NB4 (cell line): ENCODE measurements at places on chromosomes 5 and 9.

DNA sequence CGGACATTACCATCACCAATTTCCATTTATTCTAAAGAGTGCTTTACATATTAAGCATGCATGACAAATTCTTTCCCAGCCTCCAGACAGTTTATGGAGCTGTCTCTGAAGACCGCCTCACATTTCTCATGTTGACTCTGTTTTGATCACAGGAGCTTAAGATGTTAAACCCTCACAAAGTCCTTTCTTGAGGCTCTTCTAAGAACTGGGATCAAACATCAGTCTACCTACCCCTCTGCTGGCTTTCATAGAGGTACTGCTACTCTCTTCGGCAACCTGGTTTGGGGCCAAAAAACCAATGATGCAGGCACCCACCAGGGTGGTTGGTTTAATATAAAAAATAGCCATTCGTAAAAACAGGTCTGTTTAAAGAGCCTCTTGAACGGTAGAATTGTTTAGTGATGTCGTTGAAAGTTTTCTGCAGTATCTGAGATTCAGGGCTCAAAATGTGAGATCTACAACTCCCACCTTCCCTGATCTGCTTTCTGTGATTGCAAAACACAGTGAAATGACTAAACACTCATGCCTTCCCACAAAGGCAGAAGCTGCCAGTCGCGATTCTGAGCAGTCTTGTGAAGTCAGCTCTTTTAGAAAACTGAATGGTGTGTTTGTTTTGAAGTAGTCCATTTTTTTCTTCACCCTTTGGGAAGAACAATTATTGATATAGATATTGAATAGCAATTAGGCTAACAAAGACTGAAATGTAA is 3.5 kb downstream of the RXFP3 start:
- peak; percentile 42 for DNase-seq

DNA sequence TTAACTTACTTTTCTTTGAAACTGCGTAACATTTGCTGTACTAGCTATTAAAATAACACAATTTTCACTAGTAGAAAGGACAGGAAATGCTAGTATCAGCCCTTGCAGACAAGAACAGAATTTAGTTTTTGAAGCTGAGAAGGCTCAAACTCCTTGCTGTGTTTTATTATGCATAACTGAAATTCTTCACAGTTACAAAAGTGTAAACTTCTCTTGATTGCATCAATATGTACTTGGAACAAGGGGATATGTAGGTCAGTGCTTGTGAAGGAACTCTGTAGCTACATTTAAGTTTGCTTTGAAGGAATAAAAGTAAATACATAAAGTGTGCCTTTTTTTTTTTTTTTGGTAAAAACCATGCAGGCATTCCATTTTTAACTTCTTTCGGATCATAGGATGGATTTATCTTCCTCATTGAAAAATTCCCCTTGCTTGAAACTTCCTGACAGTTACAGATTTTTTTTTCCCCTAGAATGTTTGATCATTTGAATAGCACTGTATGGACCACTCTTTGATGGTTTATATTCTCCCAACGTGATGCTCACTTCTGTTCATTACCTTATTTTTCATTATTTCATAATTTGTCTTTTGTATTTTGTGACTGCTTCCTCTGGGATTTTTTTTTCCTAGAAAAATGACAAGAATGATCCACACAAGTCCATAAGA is 94.9 kb upstream of the DAB2 start:
- DNase-seq, result no peak

GRCh38 chr5:52041842-52042241 is 658.6 kb downstream of the ISL1 start:
- DNase-seq, result no peak

GRCh38 chr5:83323557-83324180 is 147.9 kb upstream of the VCAN start:
- DNase-seq, result no peak

DNA sequence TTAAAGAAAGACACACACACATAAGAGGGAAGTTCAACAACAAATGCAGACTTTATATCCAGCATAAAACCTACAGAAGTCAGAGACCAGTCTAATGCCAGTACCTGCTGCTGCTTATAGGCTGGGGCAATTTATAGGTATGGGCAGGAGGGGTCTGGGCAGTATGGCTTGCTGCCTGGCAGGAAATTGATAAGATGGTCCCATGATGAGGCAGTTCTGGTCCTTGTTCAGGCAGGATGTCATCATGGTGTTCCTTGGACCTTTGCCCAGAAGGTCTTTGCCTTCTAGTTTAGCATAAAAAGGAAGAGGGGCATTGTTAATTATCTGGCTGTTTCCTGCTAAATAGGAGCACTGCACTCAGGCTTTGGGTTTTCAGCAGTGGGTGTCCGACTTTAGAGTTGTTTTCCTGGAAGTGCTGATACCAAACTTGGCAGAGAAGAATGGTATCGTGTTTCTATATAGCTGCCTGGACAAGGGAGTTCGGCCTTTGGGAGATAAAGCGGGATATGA is 10.4 kb upstream of the PDCD1LG2 start:
- DNase-seq, result no peak

DNA sequence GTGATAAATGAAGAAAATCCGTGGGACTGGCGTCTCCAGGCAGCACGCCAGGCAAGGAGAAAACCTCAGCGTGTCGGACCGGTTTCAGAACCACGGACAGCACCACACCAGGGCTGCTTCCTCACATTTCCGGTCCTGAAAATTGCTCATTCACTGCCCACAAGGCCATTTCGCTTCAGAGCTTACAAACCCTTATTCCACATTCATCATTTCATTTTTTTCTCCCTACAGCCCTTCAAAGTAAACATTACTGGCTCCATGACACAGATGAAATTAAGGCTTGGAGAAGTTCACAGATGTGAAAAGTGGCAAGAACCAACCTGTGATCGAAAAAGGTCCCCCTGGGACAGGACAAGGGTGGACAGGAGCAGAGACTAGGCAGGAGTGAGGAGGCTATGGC is 1.5 kb upstream of the GPRIN1 start:
- DNase-seq, result peak; percentile 81

DNA sequence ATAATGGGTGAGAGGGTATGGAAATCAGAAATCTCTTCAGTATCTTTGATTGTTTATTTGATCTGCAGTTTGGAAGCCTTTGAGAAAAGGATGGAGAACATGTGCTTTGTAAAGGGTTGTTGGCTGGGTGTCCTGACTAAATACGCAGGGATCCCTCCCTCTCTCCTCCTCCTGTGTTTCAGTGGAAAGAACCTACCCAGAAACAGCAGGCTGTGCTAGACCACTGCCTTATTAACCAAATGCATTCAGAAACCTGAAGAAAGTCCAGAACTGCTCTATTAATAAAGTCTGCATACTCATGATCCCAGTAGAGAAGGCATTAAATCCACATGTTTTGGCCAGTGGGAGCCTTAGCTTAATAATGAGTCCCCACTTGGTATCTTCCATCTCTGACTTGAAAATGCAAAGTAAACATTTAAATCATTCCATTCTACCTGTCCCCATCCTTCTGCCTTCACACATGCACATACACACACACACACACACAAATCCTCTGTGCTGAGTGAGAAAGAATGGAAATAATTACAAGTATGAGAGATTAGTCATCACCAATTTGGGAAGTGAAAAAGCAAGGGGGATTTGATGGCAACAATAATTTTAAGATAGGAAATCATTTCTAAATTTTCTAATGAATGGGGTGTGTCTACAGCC is 10.0 kb upstream of the LECT2 start:
- no peak for DNase-seq

DNA sequence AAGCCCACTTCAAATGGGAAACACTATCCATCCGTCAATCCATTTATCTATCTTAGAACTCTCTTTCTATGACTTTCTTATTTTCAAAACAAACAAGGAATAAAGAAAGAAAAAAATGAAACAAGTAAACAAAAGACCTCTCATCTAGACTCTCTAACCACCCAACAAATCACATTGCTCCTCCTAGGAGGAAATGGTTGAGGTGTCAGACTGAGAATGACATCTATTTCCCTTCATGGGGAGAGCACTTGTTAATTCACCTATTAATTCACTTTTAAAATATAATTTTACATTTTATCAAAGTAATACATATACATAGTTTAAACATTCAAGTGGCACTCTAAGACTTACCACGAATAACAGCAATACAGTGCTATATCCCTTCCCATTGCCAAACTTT is 2.4 kb upstream of the IL31RA start:
- DNase-seq, result no peak

- DNase-seq, result peak; percentile 41
Measured at GRCh38 chr9:117723986-117724625, 19.9 kb downstream of the TLR4 start.

GRCh38 chr5:72408603-72409002 is 88.4 kb downstream of the PTCD2 start:
- no peak for DNase-seq

DNA sequence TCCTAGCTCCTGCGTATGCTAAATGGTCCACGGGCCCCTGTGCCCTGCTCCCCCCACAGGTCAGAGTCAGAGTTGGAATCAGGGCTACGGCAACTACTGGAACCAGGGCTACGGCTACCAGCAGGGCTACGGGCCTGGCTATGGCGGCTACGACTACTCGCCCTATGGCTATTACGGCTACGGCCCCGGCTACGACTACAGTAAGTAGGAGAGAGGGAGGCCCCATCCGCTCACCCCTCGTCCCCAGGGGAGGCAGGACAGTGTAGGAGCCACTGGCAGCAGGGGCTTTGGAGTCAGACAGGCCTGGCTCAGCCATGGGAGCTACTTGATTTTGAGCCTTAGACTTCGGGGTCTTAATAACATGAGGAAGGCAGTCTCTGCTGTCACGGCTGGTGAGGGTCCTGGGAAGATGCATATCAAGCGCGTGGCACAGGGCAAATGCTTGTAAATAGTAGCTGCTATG is 5.8 kb downstream of the HNRNPAB start:
- DNase-seq, result no peak

- no peak for DNase-seq
Measured at GRCh38 chr5:94180761-94181160, 437.6 kb downstream of the KIAA0825 start.

DNA sequence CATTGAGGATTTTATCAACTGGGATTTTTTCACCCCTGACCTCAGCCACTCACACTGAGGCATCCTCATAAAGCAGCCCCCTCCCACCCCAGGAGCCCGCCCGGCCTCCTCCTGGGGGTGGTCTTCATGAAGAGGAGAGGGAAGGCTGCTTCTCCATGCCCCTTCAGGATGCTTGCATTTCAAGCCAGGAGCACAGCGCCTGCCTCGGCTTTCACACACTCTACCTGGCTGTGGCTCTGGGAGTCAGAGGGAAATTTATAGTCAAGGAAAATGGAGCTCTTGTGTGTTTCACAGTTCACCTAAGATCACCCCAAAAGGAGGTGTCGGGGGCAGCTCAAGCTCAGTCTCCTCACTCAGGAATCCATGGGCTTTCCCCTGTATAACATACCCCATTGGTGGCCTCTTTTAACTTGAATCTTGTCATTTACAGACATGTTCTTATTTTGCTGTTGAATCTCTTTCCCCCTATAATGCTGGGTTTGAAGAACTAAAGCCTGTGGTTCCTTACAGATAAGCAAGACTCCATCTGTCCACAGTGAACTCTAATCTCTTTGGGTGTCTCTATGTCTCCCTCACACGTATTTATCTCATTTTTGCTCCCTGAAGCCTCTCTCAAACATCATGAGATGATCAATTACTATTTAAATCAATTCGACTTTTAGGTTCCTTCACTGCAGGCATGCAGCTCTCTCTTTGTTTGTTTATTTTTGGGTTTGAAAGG is 22.6 kb upstream of the IQGAP2 start:
- no peak for DNase-seq

- DNase-seq, result peak; percentile 6
Measured at GRCh38 chr5:108295578-108296368, 86.1 kb downstream of the FBXL17 start.

DNA sequence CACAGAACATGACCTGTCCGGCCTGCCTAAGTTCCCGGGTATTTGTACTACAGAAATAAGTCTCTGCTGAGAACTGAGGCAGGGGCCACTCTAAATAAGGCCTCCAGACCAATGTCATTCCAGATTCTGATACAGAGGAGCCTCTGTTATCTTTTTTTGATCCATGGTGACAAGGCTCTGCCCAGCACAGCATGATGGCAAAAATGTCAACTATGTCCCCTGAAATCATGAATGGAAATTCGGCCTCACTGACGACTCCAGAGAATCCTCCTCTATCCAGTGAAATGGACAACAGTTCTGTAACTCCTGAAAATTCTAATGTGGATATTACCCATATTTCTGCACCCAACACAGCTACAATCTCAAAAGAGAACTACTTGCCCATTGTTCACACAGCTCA is 335.0 kb downstream of the DNAH5 start:
- no peak for DNase-seq

- DNase-seq, result no peak
Measured at GRCh38 chr5:107456281-107456715, 214.4 kb downstream of the EFNA5 start.

DNA sequence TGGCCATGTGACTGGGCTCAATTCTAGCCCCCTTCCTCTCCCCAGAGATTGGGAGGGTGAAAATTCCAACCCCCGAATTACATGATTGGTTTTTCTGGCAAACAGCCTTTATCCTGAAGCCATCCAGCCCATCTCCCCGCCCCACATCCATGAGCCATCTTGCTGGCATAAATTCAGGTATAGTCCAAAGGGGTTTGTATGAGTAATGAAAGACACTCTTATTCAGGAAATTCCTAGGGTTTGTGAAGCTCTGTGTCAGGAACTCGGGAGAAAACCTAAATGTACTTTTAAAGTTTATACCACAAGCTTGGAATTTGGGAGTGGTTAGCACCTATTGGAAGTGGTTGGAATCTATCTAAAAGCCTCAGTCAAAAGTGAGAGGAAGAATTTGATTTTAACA is 80.6 kb upstream of the SIMC1 start:
- DNase-seq, result no peak

DNA sequence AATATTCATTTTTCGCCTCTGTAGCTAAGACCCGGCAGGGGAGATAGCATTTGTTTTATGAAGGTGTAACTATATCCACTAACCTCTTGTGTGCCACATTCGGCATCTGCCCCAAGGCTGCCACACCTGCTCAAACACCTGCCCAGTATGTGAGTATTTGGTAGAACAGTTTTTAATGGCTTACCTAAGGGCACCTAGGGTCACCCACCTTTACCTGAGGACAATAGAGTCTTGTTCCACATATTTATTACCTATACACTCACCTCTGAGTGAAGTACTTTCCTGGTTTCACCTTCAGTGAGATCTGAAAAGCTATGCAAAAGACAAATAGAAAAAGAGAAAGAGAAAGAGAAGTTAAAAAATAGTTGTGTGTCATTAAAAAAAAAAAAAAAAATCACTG is 68.0 kb upstream of the PIP5K1B start:
- no peak for DNase-seq

DNA sequence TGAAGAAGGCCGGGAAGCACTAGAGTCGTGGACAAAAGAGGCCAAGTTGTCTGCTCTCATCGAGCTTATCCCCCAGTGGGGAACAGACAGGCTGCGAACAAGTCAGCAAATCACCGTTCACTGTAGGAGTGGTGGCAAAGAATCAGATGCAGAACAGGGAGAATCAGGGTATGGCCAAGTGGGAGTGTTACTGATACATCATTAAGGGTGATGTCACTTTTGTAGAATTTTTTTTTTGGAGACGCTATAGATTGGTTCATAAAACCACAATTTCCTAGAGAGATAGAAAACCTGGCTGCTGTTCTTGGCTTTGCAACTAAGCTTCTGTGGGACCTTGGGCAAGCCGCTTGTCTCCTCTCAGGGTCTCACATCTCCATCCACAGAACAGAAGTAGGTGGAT is 21.3 kb downstream of the SPRY4 start:
- DNase-seq, result no peak

- DNase-seq, result no peak
Measured at GRCh38 chr9:104746798-104747197, 685 bp upstream of the NIPSNAP3A start.

- DNase-seq, result no peak
Measured at GRCh38 chr5:105752801-105753200, 1917.9 kb downstream of the EFNA5 start.

GRCh38 chr5:307306-307705 is 14.2 kb upstream of the AHRR start:
- no peak for DNase-seq

- no peak for DNase-seq
Measured at GRCh38 chr9:119092125-119092524, 277.1 kb downstream of the BRINP1 start.
